Fibroblast of skin of right quadriceps (primary cell): ENCODE measurements at places on chromosomes 3 and 15.

GRCh38 chr3:47661121-47661752 is 82.6 kb upstream of the CSPG5 start:
- DNase-seq, result peak; percentile 37

DNA sequence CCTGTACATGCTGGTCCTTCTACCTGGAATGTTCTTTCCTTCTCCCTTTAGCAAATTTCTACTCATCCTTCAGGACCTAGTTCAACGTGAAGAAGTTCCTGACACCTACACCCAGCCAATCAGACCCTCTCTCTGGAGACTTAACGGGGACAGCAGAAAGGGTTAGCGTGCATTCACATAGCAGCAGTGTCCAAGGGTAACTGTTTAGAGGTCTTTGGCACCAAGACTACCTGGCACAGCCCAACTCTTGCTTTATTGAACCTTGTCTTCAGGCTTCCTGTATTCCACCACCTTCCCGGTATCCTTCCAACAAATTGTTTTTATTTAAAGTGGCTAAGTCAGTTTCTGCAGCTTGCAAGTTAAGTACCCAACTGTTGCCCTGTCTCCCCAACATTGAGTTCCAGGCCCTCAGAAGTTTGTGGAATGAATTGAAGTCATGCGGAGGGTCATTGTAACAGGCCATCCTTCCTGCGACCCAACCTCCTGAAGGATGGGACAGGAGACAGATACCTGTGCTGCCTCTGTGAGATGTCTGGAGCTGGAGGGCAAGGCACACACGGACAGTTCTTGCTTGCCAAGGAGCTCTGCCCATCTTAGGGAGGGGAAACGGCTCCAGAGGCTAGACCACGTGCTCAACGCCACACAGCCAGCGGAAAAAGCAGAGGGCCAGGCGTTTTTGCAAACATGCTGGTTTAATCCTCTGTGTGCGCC is 14.4 kb upstream of the WNT7A start:
- no peak for DNase-seq

GRCh38 chr3:36911990-36912804 is 32.7 kb downstream of the TRANK1 start:
- DNase-seq, result peak; percentile 62

GRCh38 chr15:67724691-67725375 is 100.5 kb upstream of the SKOR1 start:
- no peak for DNase-seq

DNA sequence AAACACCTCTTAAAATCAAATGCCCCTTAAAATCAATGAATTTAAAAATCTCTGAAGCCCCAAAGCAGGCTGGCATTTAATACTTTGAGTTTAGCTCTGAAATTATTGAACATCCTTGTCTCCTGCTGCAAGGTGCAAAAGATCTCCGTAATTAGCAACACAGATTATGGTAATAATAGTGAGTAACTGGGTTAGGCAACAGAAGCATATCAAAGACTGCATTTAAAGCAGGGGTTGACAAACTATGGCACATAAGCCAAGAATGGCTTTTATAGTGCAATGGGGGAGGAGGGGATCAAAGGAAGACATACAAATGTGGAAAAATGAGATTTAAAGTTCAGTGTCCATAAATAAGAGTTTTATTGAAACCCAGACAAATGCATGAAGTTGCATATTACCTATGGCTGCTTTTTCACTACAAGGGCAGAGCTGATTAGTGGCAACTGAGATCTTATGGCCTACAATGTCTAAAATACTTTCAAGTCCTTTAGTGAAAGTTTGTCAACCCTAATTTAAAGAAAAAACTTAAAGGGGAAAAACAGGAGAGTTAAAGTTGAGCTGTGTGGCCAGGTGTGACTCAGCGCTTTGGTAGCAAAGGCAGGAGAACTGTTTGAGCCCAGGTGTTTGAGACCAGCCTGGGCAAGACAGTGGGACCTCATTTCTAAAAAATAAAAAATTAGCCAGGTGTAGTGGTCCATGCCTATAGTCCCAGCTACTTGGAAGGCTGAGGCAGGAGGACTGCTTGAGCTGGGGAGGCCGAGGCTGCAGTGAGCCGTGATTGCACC is 157.6 kb downstream of the TBL1XR1 start:
- no peak for DNase-seq

GRCh38 chr3:50862221-50862620 is 187.5 kb downstream of the DOCK3 start:
- DNase-seq, result no peak

GRCh38 chr3:62679988-62680387 is 195.2 kb downstream of the CADPS start:
- no peak for DNase-seq

DNA sequence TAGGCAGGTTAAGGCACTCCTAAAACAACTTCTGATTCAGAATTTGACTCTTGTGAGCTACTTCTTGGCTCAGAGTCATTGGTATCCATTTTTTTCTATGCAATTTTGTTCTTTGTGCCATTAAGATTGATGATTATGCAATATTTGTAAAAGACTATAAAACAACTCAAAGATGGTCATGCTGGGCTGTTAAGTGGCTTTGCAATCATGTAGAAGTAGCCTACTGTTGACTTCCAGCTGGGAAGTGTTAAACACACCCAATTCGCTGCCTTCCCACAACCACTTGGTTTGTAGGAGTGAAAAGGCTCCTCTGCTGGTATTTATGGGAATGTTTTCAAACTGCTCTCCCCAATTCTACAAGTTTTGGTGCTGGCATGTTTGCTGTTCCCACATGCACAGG is 74.7 kb upstream of the COL6A6 start:
- DNase-seq, result no peak

- DNase-seq, result no peak
Measured at GRCh38 chr15:60374209-60374608, 23.6 kb downstream of the ANXA2 start.

GRCh38 chr3:113557374-113557773 is 25.0 kb downstream of the SIDT1 start:
- DNase-seq, result peak; percentile 62

DNA sequence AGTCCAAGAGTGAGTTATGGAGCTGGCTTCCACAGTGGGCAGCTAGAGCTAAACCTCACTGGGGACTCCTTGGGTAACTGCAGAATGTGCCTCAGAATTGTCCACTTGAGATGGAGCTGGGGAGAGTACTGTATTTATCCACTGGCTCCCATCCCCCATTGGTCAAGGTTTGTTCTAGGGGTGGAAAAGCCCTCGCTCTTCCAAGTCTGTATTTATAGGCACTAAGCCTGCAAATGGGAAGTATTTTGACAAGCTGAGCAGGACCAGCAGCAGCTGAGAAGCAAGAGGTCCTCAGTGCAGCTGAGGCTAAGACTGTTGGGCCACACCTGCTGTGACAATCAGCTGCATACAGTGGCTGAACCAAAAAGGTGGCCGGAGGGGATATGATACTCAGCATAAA is 5.8 kb downstream of the USP13 start:
- DNase-seq, result no peak

DNA sequence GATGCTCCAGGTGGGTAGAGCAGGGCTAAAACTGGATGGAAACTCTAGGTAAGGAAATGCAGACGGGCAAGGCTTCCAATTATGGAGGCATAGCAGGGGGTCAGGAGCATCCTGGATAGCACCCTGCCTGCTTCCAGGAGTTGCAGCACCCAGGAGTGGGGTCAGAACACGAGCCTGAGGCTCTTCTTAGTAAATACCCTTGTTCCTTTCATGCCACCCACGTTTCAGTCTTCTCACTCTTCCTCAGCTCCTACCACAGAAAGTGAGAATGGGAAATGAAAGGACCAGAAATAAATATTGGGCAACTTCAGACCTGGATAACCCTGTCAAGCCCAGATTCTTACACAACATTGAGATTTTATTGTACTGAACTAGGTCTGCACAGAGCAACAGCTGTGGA is 16.4 kb downstream of the CCR1 start:
- no peak for DNase-seq

DNA sequence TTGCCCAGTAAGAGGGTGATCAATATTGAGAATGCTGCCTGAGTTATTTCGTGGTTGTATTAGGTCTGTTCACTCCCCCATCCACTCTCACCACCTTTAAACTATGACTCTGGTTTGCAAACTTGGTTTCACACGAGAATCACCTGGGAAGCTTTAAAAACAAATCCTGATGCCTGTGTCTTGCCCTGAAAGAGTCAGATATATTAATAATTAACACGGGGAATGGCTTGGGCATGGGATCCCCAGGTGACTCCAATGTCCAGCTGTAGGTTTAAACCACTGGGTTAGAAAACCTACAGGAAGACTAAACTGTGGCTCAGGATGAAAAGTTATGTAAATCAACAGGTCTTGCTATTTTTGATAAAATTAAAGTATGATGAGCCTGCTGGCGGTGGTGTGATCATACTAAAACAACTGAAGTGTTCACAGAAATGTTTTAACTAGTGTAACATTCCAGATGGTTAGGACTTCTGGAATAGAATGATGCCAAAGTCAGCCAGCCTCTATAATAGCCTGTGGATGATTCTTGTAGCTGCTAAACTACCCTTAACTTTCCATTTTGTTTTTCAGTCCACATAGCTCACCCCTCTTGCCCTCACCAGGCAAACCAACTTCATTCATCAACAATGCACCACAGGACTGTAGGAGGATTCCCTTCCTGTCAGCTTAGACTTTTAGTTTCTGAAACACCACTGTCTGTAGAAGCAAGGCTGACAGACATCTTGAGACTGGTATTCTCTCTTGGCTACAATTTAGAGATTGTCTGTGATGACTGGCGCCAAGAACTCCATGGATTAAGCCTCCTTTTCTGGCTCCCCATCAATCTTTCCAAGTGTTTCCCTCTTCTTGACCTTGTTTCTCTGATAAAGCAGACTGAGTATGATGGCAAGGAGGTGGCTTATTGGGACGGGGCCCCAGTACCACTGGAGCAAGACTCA is 119.1 kb upstream of the ADAMTS9 start:
- no peak for DNase-seq

DNA sequence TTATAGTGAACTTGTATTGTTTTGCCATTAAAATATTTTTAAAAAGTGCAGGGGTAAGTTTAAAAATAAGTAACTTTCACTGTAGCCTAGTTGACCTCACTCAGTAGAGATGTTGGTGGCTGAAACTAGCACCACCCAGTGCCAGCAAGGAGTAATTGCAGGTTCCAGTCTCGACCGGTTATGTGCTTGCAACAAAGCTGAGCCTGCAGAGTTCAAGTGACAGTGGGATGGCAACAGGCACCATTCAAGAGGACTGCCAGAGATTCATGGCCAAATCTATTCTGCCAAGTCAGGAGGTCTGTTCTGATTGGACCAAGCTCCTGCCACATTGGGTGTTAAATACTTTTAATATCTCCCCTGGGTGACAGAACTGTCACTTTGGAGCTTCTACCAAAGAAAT is 2.7 kb downstream of the ADAMTS7 start:
- no peak for DNase-seq

DNA sequence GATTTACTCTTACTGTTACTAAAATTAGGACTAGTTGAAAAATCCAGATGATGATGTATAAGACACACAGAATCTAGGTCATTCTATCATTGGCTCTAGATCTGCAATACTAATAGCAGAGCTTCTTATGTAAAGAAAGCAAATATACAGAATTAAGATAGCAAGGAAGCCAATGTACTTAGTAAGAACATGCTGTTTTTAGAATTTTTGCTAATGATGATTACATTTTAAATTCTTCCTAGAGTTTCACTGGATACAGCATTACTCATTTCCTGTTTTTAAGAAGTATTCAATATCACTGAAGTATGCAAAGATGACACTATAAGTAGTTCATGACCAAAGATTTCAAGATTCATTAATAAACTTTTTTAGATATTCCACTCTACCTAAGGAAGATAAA is 60.7 kb downstream of the CFAP20DC start:
- DNase-seq, result peak; percentile 70

GRCh38 chr3:178397202-178397601 is 139.0 kb upstream of the KCNMB2 start:
- no peak for DNase-seq

- no peak for DNase-seq
Measured at GRCh38 chr3:10182950-10183349, 18.2 kb downstream of the IRAK2 start.

GRCh38 chr3:55723653-55724406 is 236.7 kb upstream of the WNT5A start:
- DNase-seq, result no peak

DNA sequence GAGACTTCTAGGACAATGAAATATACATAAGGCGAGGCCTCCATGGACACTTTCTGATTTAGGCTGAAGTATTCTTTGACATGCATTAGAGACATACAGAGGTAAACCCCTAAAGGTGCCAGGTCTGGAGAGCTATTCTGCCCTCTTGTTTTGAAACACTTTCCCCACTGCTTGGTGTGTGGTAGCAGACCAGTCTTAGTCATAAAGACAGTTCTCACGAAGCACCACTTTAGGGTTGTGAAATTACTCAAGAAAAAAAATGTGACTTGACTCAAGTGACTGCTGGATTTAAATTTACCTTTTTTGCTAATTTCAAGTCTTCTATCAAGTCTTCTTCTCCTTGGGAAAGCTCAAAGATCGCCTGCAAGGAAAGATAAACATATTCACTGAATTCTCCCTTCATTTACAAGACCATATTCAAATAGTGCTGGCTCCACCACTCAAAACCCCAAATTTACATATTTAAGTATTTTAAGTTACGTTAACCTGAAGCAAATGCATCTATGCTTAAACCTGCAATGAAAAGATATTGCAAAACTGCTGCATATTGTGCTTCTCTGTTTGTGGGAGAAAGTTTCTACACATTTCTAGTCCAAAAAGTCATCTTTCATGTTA is 48.4 kb downstream of the ARHGEF3 start:
- peak; percentile 14 for DNase-seq

- DNase-seq, result no peak
Measured at GRCh38 chr3:63352008-63352279, 73.8 kb downstream of the SYNPR start.
